8988T (cell line): ENCODE measurements at places on chromosomes 2 and 18.

GRCh38 chr2:236647621-236648020 is 78.0 kb downstream of the ACKR3 start:
- DNase-seq = no peak

DNA sequence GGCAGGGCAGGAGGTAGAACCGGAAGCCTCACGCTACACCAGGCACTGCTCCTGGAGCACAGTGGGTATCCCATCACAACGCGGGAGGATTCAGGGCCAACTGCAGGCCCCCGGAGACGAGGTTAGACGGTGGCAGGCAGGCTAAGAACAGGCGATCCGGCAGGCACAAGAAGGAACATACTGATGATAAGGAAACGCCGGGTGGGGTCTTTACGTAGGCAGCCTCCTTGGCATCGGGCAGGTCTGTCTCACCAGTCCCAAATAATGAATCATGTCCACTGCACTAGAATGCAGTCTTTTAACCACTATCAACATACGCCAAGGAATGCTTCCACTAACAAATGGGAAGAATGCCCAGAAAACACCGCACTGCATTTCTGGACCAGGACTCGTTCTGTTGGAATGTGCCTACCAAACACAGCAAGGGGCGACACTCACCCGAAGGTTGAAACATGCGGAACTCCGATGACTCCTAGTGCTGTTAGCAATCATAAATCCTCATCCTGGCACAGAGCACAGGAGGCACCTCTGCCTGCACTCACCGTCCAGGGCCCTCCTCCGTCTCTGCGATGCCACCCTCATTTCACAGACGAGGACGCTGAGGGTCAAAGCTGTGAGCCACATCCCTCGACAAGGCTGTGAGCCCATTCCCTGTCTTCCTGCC is 35.2 kb downstream of the ZNF516 start:
- DNase-seq = peak; percentile 34

GRCh38 chr2:60456115-60456770 is 97.2 kb downstream of the BCL11A start:
- no peak for DNase-seq

DNA sequence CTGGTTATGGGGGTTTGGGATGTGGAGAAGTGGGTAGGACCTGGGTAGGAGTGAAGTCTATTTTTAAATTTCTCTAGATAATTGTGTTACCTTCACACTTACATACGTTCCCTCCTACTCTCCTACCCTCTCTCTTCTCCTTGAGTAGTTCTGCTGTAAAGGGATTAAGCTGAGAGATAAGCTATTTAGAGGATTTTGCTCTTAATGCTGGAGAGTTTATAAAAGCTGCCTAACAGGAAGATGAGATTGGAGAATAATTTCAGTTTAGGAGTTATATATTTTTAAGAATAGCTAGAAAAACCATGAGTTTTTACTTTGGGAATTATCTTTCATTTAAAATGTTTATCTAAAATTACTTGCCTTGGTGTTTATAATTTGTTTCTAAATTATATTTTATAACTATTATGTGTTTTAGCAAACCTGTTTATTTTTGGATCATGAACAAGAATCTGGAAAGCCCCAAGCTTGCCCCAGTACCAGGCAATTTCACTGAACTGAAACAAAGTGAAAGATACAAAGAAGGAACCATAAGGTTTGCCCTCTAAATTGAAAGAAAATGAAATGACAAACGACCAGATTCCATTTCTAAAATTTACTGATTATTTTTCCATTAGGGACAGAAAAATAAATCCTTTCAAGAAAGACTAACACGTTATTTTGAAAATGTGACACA is 101.5 kb downstream of the ZNF532 start:
- no peak for DNase-seq

DNA sequence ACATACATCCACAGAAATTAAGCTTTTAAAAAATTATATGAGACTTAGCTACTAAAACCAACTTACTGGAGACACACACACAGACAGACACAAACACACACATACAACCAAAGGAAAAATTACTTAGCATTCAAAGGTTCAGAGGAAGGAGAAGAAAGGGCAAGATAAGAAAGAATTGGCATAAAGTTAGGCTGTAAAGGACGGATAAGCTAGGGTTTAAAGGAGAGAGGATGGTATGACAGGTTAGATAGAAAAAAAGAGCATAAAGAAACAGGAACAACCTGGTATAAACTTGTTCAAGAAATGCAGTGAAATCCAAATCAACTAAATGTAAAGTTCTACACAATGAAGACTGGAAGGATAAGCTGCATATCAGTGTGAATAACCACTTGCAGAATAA is 73.4 kb downstream of the SLC66A3 start:
- DNase-seq = no peak

GRCh38 chr2:113112441-113112840 is 15.0 kb upstream of the IL1RN start:
- DNase-seq = no peak

DNA sequence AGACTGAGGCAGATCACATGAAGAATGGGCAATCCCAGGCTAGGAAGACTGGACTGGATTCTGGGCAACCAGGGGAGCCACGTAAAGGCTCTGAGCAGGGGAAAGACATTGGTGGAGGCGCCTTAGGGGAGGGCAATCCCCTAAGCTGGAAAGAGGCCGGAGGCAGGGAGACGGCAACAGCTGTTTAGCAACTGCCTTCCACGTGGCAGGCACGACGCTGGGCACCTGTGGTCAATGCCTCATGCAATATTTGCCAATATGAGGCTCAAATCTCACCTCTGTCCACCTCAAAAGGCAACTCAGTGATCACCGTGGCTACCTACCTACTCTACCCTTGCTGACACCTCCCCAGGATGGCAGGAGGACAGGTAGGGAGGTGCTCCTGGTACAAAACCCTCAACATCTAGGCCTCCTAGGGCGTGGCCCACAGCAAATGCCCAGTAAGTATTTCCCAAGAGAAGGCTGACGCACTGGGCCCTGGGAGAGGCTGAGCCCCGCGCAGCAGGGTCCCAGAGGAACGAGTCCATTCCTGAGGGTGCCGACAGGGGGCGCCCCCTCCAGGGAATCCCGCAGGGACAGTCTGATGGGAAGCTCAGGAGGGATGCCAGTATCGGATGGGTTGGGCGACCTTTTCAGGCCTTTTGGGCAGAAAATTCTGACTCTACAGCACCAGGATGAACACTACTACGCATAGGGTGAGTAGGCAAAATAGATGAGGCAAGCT is 8.9 kb downstream of the BOLA3 start:
- peak; percentile 51 for DNase-seq

DNA sequence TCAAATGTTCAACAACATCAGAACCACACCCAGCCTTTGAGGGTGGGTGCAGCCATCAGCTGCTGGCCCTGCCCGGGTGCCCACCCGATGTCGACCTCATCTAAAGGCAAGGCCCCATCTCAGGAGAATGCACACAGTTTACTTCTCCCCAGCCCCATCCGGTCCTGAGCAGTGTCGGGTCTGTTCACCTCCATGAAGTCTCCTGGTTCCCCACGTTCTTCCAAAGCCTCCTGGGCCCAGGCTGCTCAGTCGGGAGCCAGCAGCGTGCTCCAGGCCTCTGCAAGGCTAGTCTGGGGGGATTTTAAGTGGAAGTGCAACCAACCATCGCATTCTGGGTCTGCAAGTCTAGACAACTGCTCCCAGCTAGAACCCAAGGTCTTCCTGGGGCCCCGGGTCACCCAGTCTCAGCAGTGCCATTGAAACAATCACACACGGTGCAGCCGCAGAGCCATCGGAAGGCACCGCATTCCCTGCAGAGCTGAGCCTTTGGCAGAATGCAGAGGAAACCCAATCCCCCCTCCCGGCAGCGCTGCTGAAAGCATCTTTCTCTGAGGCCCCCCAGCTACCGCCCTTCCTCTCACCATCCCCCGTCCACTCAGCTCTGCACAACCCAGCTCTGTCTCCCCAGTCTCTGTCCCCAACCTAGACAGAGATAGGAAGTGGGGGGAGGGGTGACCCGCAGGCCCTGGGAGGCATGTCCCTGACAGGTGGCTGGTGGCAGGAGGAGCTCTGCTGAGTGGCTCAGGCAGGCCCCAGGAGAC is 8.5 kb downstream of the ESPNL start:
- DNase-seq = no peak

DNA sequence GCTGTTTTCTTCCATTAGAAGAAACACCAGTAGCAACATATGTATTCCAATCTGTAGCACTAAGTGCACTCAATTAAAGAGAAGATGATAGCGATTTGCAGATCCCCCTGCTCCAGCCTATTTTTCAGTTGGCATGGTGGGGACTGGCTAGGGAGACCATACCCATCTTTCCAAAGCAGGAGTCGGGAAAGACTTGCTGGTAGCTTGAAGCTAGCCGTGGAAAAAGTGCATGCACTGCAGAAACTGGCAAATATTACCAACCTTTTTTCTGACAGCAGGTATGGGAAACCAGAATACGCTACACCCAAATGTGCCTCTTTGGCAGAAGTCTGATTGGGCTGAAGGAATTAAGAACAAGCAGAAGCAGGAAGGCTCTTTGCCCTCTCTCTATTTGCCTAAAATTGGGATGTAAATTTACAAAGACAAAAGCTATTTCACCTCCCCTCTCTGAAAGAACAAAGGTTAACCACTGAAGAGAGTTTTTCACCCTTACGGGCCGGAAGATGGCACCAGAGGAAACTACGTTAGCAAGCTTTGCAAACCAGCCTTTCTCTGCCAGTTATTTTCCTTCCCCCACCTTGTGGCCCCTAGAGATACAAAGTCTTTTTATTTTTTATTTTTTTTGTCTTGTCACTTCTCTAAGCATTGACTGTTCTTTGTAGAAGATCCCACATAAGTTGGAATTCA is 273.1 kb downstream of the DLGAP1 start:
- no peak for DNase-seq

DNA sequence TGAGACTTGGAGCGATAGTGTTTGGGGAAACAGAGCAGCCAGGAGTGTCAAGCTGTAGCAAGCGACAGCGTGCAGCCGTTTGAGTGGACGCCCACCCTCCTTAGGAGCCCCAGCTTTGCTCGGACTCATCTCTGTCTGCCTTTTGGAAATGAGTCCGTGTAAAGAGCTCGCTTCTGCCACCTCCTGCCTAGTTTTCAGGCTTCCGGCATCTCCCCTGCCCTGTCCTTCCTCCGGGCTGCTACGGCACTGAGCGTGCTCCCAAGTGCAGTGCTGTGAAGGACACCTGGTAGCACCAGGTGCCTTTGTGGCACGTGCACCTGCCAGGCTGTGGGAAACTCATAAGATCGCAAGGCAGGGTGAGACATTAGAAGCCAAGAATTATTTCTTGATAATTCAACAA is 117.1 kb downstream of the RNF144A start:
- peak; percentile 33 for DNase-seq

GRCh38 chr2:62340994-62341484 is 145.1 kb downstream of the B3GNT2 start:
- no peak for DNase-seq

DNA sequence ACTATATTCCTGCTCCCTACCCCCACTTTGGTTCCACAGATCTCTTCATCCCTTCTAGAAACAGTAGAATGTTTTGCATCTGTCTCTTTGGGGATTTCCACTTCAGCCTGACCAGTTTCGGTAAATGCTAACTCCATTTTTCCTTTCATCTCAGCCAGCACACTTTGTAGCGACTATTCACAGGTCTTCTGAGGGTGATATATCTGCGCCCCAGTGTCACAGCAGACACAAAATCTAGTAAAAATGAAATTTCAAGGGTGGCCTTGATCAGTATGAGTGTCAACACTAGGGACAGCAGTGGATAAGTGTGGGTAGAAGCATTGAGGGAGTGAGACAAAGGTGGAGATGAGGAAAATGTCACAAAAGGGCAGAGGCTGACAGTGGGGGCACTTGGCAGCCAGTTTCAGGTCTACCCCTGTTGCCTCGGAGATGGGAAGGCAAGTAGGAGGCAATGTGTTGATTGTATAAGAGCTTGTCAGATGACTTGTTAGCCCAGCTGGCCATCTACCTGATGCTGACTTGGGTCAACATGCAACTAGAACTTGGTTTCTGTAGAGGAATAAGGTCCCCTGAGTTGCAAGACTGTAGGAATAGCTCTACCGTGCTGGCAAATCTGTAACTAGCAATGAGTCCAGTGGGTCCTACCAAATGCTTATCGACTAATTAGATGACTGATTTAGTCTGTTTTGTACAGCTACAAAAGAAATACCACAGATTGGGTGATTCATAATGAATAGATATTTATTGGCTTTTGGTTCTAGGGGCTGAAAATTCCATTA is 60.7 kb downstream of the CXCR4 start:
- DNase-seq = no peak

GRCh38 chr2:24961903-24962302 is 9.9 kb downstream of the DNAJC27 start:
- DNase-seq = no peak

DNA sequence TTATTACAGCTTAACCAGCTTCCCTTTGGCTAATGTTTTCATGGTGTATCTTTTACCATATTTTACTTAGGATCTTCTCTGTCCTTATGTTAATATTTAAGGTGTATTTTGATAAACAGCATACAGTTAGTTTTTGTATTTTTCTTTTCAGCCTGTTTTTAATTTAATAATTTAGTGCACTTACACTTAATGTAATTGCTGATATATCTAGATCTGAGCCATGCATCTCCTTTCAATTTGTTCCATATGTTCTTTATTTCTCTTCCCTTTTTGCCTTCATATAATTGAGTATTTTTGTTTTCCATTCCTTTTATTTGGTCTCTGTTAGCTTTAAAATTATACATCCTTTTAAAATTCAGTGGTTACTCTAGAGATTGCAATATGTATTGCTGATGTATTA is 78.8 kb downstream of the SMC6 start:
- DNase-seq = no peak

- DNase-seq = no peak
Measured at GRCh38 chr2:8456151-8457091, 225.4 kb upstream of the ID2 start.

- no peak for DNase-seq
Measured at GRCh38 chr2:157172866-157173578, 84.5 kb upstream of the GALNT5 start.

- DNase-seq = no peak
Measured at GRCh38 chr18:61917818-61918217, 25.0 kb upstream of the RNF152 start.

GRCh38 chr18:56973487-56973886 is 173.4 kb upstream of the BOD1L2 start:
- no peak for DNase-seq

- DNase-seq = no peak
Measured at GRCh38 chr2:97745474-97746174, 32.2 kb downstream of the ZAP70 start.

GRCh38 chr2:126513033-126513432 is 142.9 kb upstream of the GYPC start:
- DNase-seq = no peak

DNA sequence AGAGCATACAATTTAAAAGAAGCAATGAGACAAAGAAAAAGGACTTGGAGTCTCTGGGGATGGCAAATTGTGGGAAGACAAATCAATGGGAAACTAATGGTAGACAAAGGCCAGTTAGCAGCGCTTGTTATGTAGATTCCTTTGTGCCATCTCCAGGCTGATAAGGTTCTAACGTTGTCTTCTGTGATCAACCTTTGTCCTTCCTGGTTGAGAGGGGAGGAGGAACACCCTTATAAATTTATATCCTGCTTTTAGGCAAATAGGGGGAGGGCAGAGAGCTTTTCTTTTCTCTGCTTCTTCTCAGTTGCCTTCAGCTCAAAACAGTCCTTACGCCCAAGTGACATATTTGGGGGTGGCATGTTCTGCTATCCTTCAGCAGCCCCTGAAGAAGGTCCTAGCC is 89.8 kb downstream of the STPG4 start:
- DNase-seq = no peak
